Activated T-helper 2 cell treated with anti-CD3 and anti-CD28 coated beads, Interferon-gamma antibody, Interleukin-2, Interleukin-4, amounts not matched to agents 10 μg/mL and 5 μg/mL and 100 μg/mL, durations not matched to agents 14 hours and 24 hours and 36 hours (primary cell): ENCODE measurements at places on chromosomes 4 and X.

DNA sequence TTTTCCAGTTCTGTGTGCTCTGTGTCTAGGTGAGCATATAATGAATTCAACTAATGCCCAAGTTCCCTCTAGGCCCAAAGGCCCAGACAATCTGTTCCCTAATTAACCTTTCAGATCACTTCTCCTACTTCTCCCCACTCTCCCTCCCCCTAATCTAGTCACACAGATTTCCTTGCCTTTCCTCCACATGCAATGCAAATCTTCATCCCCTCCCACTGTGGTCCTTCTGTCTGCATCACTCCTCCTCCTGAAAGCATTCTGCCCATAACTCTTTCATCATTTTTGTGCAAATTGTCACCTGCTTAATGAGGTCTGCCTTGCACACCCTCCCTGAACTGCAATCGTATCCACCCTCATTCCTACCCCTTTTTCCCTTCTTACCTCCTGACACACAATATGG is 346.6 kb downstream of the FBXO8 start:
- no peaks in the 10 kb centered on the region for H3K4me1 ChIP-seq
- no peak for DNase-seq
- no peaks in the 10 kb centered on the region for H3K36me3 ChIP-seq
- H3K27ac ChIP-seq: no peak overlapping the region
- peaks cover 2% of the 10 kb centered on the region for H3K27me3 ChIP-seq

GRCh38 chrX:136183917-136184316 is 36.6 kb downstream of the FHL1 start:
- H3K27ac ChIP-seq: no peak overlapping the region
- no peak overlapping the region for H3K4me3 ChIP-seq
- DNase-seq: no peak
- no peaks in the 10 kb centered on the region for H3K4me1 ChIP-seq

DNA sequence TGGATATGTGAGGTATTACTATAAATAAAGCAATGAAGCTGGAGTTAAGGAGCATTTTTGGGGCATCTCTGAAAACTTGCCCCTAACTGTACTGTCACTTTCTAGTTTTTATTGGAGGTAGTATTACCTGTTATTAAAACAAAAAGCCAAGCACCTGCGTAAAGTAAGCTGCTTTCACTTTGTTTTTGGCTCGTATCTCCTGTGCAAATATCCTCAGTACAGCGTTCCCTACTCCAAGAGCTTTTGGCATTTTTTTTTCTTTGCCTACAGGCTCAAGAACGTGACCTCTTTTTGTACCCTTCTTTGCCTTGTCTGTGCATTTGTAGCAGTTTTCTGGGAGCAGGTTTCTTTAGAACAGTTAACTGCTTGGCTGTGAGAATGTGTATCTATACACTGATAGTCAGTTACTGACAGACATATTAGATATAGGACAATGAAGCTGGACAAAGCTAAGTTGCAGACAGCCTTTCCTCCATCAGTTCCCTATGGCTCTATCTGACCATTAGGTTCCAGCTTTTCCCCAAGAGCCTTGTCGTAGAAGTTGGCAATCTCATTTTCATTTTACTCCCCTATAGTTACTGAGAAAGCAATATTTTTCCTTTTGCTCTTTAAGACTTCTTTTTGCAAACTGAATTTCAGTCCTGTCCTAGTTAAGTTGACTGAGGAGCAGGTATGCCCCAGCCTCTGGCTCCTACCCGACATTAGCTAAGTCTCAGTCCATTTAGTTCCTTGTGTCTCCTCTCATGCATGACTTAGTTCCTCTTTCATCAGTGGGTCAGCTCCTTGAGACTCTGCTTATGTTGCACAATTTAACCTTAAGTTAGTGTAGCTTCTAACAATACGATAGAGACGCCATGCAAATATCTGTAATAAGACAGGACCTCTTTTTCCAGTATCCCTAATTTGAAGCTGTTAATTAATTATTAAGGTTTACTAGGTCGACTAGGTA is 71.5 kb upstream of the HPRT1 start:
- no peak overlapping the region for H3K4me3 ChIP-seq
- H3K4me1 ChIP-seq: peaks cover 10% of the 10 kb centered on the region
- DNase-seq: no peak
- H3K36me3 ChIP-seq: peaks cover 36% of the 10 kb centered on the region
- no peaks in the 10 kb centered on the region for H3K27me3 ChIP-seq

DNA sequence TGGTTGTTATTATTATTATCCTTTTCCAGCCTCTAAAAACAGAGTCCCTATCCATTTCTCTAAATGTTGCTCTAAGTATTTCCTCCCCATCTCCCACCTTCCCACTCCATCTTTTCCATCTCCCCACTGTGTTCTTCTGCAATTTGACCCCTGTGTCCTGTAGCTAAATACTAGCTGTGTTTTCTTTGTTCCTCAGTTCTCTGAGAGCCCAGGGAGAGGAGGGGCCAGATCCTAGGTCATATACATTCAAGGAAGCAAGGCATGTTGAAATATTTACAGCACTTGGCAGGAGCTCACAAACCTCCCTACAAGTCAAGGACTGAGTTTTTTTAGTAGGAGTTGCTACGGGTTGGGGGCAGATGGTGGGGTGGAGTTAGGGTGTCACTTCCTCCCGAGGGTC is 10.5 kb downstream of the SLC16A2 start:
- DNase-seq: no peak
- H3K27ac ChIP-seq: no peak overlapping the region
- no peaks in the 10 kb centered on the region for H3K27me3 ChIP-seq
- no peak overlapping the region for H3K4me3 ChIP-seq
- H3K4me1 ChIP-seq: no peaks in the 10 kb centered on the region

DNA sequence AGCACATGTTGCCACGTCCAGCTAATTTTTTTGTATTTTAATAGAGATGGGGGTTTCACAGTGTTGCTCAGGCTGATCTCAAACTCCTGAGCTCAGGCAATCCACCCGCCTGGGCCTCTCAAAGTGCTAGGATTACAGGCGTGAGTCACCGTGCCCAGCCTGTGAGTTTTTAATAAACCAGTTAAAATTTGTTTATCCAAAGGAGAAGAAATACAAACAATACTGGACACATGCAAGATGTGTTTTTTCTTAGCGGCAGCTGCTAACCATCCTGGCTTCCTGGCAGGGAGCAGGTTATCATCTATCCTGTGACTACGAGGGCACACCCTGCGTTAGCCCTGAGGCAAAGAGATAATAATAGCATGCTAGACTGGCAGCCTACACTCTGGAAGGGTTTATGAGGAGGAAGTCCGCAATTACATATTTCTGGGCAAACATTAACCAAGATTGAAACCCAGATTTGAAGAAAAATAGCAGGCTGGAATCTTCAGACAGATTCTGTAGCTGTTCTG is 191.4 kb downstream of the SPRY1 start:
- no peak overlapping the region for H3K27ac ChIP-seq
- H3K27me3 ChIP-seq: peaks cover 6% of the 10 kb centered on the region
- no peak for DNase-seq
- peaks cover 6% of the 10 kb centered on the region for H3K4me1 ChIP-seq
- H3K4me3 ChIP-seq: no peak overlapping the region

- H3K36me3 ChIP-seq: no peaks in the 10 kb centered on the region
- H3K4me3 ChIP-seq: no peak overlapping the region
- no peak for DNase-seq
- H3K4me1 ChIP-seq: no peaks in the 10 kb centered on the region
- H3K27me3 ChIP-seq: no peaks in the 10 kb centered on the region
These were observed 434.7 kb downstream of the GRIA2 start for GRCh38 chr4:157655096-157655809.
